ENCODE measurements at places on chromosomes 1 and 21.

GRCh38 chr1:63868268-63868781 lies 94.5 kb downstream of the ROR1 start:
- DNase-seq: peak; percentile 77

GRCh38 chr1:30977105-30977504 lies 68.5 kb upstream of the SDC3 start:
- peak; percentile 69 for DNase-seq

DNA sequence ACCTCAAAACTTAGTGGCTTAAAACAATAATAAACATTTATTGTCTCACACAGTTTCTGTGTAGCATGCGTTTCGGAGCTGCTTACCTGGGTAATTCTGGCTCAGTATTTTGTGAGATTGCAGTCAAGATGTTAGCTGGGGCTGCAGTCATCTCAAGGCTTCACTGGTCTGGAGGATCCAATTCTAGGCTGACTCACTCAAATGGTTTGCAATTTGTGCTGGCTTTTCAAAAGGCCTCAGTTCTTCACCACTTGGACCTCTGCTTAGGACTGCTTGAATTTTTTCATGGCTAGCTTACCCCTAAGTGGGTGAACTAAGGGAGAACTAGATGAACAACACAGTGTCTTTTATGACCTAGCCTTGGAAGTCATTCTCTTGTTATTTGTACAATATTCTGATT lies 21.0 kb downstream of the XPR1 start:
- DNase-seq: peak; percentile 39

GRCh38 chr1:114756949-114757454 lies 782 bp downstream of the CSDE1 start:
- DNase-seq: peak; percentile 83

- DNase-seq: no peak
These were observed 53.3 kb upstream of the HOOK1 start for GRCh38 chr1:59761443-59761842.

GRCh38 chr1:29292344-29292743 lies 56.0 kb downstream of the PTPRU start:
- DNase-seq: peak; percentile 16

DNA sequence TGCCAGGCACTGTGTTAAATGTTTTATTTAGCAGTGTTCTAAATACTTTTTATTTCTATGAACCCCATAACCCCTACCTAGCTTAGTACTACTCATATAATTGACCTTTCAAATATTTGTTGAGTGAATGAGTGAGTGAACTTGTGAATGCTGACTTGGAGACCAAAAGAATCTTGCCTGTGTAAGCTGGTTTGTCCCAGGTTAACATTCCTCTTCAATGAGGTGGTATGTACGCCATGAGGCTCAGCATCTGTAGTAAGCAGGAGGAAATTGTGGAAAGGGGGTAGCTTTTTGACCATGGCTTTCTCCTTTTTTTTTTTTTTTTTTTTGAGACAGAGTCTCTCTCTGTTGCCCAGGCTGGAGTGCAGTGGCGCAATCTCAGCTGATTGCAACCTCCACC lies 14.6 kb downstream of the MED18 start:
- peak; percentile 20 for DNase-seq

DNA sequence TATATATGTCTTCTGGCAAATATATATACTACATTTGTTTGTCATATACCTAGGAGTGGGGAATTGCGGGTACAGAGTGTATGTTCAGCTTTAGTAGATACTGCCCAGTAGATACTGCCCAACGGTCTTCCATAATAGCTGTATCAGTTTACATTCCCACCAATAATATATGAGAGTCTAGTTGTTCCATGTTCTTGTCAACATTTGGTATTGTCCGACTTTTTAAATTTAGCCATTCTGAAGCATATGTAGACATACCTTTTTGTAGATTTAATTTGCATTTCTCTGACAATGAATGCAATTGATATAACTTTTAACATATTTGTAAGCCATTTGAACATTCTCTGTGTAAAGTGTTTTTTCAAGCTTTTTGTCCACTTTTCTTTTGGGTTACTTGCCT lies 99.0 kb upstream of the HIVEP3 start:
- no peak for DNase-seq

DNA sequence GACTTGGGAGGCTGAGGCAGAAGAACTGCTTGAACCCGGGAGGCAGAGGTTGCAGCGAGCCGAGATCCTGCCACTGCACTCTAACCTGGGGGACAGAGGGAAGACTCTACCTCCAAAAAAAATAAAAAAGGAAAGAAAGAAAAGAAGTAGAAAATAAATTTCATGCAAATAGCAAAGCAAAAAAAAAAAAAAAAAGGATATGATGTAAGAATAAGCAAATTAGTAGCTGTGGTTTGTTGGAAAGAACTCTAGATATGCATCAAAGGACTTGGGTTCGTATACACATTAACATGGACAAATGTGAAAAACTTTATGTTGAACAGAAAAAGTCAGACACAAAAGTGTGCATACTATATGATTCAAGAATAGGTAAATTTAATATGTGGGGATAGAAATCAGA lies 11.9 kb downstream of the WASF2 start:
- DNase-seq: no peak

GRCh38 chr1:27015260-27015659 lies 2.6 kb upstream of the TENT5B start:
- DNase-seq: no peak

- no peak for DNase-seq
These were observed 67.3 kb downstream of the VAV3 start for GRCh38 chr1:107897438-107898345.

DNA sequence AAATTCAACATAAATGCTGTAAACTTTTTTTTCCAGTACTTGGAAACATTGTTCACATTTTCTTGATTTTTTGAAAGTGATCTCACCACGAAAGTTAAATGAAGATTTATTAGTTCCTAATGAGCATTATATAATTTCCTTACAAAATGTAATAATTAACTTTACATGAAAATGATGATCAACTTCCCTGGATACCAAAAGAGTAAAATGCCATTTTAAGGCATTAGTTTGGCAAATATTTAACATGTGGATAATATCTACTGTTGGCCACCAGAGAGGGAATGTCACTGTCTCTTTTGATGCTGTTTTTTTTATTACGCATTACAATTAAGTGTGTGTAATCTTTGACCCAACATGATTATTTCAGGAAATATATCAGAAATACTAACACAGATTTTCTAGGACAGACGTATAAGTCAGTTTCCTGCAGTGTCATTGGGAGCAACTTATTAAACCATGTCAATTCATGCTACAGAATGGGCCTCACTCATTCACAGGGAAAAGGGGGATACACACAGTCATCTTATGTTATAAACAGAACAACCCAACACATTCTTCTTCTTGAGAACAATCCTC lies 903.9 kb upstream of the ADGRL2 start:
- no peak for DNase-seq

DNA sequence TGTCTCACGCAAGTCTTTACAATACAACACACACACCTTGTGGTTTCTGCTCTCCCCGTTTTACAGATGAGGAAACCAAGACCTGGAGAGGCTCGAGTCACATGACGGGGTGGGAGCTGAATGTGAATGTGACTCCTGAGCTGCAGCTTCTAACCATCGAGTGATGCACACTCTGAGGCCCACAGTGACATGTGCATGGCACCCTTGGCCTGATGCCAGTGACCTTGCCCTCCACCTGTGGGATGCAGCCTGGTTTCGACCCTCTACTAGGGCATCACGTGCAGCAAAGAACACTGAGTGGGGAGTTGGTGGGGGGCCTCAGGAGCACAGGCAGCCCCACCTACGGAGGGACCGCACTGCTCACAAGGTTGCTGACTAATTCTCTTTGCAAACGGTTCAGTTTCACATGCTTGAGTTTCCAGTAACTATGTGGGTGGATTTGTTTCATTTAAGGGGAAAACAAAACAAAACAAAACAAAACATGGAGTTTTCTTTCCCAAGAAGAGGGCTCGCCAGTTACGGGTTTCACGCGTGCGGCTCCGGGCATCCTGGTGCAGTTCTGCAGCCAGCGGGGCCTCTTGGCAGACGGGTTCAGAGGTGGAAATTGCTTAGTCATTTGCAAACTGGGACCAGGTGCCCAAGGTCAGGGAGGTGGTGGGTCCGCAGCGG lies 22.9 kb downstream of the SPSB1 start:
- peak; percentile 41 for DNase-seq

GRCh38 chr1:76587212-76587611 lies 280.1 kb upstream of the ST6GALNAC5 start:
- DNase-seq: no peak

- DNase-seq: no peak
These were observed 154.9 kb downstream of the PAPPA2 start for GRCh38 chr1:176617881-176618280.

DNA sequence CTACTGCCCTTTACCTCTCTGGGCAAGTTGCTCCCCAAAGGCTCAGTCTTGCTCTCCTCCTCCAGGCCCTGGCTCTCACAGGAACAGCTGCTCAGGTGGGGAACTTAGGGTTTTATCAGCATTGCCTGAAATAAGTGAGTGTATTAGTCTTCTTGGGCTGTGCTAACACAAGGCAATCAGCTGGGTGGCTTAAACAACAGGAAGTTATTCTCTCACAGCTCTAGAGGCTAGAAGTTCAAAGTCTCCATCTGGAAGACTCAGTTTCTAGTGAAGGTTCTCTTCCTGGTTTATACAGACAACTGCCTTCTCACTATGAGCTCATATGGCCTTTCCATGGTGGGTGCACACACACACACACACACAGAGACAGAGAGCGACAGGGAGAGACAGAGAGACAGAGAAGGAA lies 2.8 kb upstream of the CD1C start:
- no peak for DNase-seq

- no peak for DNase-seq
These were observed 77.4 kb downstream of the RUNX1 start for GRCh38 chr21:34971656-34972055.

- DNase-seq: peak; percentile 69
These were observed 283.1 kb downstream of the GRIK1 start for GRCh38 chr21:29656504-29657239.

DNA sequence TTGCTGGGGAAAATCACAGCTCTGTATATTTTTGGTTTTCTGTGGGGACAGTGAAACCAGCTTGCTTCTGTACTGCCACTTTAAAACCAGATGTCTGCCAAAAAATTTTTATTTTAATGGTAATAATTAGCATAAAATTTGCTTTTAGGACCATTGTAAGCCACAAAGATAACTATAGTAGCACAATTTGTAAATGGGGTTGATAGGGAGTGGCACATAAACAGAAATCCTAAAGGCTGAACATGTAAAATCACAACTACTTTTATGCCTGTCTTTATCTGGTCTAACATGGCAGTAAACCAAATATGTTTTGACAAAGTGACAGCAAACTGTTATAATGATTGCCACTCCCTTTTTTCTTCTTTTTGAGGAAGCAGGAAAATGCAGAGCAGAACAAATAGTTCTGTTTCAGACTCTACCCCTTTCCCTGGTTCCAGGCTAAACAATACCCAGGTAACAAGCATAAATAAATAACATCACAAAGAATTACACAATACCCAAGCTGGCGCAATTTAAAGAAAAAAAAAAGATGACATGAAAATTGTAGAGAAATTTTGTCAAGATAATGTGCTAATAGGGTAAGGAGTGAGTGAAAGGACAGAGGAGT lies 24.0 kb upstream of the CCDC181 start:
- no peak for DNase-seq

GRCh38 chr21:14557413-14557812 lies 11.3 kb upstream of the SAMSN1 start:
- DNase-seq: no peak

DNA sequence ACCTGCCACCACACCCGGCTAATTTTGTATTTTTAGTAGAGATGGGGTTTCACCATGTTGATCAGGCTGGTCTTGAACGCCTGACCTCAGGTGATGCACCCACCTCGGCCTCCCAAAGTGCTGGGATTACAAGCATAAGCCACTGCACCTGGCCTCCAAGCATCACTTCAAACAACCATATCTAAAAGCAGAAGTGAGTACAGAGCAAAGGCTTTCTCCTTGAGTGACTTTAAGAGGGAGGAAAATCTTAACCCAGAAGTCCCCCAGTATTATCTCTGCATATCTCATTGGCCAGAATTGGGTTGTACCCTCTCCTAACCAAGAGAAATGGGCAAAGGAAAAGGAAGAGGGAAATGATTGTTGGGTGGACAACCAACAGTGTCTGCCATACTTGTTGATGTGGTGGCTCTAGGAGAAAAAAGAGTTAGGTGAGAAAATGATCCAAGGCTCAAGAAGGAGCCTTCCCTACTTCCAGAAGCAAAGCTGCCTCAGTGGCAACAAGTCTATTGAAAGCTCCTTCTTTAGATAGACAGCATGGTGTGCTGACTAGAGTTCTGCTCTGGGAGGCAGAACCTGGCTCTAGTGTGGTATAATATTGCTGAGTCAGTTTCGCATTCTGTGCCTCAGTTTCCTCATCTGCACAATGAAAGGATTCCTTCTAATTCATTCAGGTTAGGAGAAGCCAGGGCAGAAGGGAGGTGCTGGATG lies 16.8 kb upstream of the FOXE3 start:
- DNase-seq: no peak

GRCh38 chr1:64220241-64220640 lies 16.8 kb downstream of the UBE2U start:
- peak; percentile 35 for DNase-seq

DNA sequence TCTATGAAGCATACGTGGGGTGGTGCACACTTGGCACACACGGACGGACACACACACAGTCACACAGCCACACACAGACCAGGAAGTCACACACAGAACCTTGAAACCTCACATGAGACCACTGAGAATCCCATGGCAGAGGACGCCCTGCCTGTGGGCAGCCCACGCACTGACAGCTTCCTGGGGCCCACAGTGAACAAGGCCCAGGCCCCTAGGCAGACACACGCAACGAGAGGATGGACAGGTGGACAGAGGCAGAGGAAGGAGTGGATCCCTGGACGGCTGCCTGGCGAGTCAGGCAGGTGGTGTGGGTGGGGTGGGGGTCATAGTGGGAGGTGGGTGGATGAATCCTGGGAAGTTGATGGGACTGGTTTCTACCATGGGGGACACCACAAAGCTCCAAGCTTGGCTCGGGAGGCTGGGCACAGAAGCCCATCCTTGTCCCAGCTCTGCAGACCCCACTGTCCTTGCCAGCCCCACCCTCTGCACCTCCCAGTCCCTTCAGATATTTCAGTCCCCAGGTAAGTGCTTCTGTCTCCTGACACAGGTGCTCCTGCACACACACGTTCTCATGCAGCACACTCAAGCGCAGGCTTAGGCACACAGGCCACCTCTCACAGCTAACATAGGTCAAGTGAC lies 49.1 kb downstream of the WNT9A start:
- DNase-seq: no peak

DNA sequence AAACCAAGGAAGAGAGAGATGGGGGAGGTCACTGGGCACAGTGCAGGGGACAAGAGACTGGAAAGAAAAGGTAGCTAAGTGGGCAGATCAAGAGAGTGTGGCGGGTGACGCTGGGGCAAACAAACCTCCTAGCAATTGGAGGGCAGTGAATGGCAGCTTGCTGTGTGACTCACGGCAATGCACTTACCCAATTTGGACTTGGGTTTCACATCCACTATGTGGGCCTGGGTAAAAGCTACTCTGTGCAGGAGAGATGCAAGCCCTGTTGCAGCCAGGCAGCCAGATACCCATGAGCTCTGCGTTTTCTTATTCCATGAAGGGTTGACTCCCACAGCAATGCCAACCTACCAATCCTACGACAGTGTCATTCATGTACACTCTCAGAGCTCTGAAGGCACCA lies 9.5 kb downstream of the PLXNA2 start:
- DNase-seq: no peak

All from foreskin fibroblast (primary cell).